HepG2 (cell line): ENCODE measurements at places on chromosomes 6 and 20.

DNA sequence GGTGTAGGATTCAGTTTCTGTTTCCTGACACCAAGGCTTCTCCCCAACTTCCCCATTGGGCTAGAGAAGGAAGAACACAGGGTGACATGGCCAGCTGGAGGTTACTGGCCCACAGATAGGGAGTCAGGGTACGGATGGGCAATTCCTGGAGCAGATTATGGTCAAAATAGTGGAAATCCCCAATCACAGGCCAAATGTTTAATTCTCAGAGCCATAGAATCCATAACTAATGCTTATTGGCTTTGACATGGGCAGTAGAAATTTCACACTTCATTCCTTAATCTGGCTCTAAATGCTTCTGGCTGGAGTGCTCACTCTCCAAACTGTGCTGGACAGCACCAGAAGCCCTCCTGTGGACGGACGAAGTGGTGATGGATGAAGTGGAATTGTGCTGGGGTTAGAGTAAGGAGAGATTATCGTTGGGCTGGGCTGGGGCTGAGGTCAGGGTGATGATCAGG is 887 bp downstream of the SIGLEC1 start:
- DNase-seq, result no peak
- no peaks in the 10 kb centered on the region for H3K4me1 ChIP-seq
- no peak overlapping the region for H3K4me3 ChIP-seq
- H3K27me3 ChIP-seq, result peaks cover 38% of the 10 kb centered on the region

DNA sequence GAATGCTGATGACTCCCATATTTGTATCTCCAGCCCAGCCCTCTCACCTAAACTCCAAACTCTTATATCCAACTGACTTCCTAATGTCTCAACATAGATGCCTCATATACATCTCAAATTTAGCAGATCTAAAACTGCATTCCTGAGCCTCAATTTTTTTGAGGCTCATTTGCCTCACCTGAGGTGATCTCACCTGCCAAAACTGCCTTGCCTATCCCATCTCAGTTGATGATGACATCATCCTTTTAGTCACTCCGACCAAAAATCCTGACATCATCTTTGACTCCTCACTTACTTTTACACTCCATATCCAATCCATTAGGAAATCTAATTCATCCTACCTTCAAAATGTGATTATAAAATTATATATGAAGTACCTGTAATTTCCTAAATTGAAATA is 25.6 kb upstream of the SLPI start:
- DNase-seq, result no peak
- no peaks in the 10 kb centered on the region for H3K4me1 ChIP-seq
- no peak overlapping the region for H3K27ac ChIP-seq
- no peak overlapping the region for H3K4me3 ChIP-seq

- H3K4me3 ChIP-seq, result no peak overlapping the region
- no peak overlapping the region for H3K27ac ChIP-seq
- no peaks in the 10 kb centered on the region for H3K4me1 ChIP-seq
- no peaks in the 10 kb centered on the region for H3K36me3 ChIP-seq
- no peak for DNase-seq
- H3K27me3 ChIP-seq, result no peaks in the 10 kb centered on the region
Observed at GRCh38 chr6:5045416-5045815, 39.7 kb upstream of the PPP1R3G start.

DNA sequence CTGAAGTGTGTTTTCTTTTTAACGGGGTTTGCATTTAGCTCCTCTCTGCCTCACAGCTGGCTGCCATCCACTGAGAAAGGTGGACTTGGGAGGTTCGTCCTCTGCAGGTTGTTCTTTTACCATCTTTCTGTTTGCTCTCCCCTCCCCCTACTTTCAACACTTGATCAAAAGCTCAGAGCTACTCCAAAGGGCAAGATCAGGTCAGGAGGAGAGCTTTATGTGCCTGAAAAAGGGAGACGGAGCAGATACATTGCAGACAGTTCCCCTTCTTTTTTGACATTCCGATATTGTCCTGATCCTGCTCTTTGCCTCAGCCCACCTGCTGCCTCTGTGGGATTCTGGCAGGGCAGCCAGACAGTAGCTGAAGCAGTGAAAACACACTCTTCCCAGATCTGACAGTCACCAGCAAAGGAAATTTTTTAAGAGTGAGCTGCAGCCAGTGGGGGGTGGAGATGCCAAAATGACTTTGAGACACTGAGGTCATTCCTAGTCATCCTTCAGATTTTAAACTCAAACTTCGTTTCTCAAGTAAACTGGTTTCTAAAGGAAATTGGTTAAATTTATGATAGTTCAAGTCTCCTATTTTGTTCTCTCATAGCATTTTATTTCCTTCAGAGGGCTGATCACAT is 26.5 kb downstream of the SMLR1 start:
- H3K4me1 ChIP-seq, result peaks cover 88% of the 10 kb centered on the region
- H3K27ac ChIP-seq, result peak overlapping the region; percentile 77
- DNase-seq, result peak; percentile 88

GRCh38 chr6:113464960-113465359 is 392.2 kb upstream of the MARCKS start:
- H3K4me3 ChIP-seq, result no peak overlapping the region
- DNase-seq, result no peak
- no peaks in the 10 kb centered on the region for H3K4me1 ChIP-seq

GRCh38 chr6:49906526-49906925 is 40.2 kb upstream of the CRISP1 start:
- H3K36me3 ChIP-seq, result no peaks in the 10 kb centered on the region
- no peak for DNase-seq
- no peaks in the 10 kb centered on the region for H3K4me1 ChIP-seq
- H3K27ac ChIP-seq, result no peak overlapping the region
- no peak overlapping the region for H3K4me3 ChIP-seq

DNA sequence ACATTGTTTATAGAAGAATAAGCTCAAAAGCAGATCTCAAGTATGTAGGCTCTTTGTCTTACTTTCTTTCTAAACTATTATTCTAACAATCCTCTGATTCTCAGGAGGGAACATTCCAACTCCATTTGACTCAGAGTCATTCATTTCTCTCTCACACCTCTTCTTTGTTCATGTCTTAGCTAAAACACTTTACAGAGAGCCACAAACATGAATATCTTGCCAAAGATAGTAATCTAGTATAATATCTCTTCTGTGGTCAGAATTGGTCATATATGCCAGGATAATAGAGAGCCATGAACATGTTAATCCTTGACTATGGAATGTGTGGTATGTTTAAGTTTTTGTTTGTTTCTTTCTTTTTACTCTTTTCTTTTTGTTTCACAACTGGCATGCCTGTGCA is 456.0 kb upstream of the PTCHD4 start:
- no peaks in the 10 kb centered on the region for H3K27me3 ChIP-seq
- no peaks in the 10 kb centered on the region for H3K36me3 ChIP-seq
- H3K27ac ChIP-seq, result no peak overlapping the region
- DNase-seq, result no peak
- H3K4me1 ChIP-seq, result no peaks in the 10 kb centered on the region
- no peak overlapping the region for H3K4me3 ChIP-seq

GRCh38 chr6:125273251-125273650 is 28.5 kb downstream of the HDDC2 start:
- no peaks in the 10 kb centered on the region for H3K4me1 ChIP-seq
- H3K27ac ChIP-seq, result no peak overlapping the region
- peaks cover 5% of the 10 kb centered on the region for H3K36me3 ChIP-seq
- no peaks in the 10 kb centered on the region for H3K27me3 ChIP-seq
- H3K4me3 ChIP-seq, result no peak overlapping the region

DNA sequence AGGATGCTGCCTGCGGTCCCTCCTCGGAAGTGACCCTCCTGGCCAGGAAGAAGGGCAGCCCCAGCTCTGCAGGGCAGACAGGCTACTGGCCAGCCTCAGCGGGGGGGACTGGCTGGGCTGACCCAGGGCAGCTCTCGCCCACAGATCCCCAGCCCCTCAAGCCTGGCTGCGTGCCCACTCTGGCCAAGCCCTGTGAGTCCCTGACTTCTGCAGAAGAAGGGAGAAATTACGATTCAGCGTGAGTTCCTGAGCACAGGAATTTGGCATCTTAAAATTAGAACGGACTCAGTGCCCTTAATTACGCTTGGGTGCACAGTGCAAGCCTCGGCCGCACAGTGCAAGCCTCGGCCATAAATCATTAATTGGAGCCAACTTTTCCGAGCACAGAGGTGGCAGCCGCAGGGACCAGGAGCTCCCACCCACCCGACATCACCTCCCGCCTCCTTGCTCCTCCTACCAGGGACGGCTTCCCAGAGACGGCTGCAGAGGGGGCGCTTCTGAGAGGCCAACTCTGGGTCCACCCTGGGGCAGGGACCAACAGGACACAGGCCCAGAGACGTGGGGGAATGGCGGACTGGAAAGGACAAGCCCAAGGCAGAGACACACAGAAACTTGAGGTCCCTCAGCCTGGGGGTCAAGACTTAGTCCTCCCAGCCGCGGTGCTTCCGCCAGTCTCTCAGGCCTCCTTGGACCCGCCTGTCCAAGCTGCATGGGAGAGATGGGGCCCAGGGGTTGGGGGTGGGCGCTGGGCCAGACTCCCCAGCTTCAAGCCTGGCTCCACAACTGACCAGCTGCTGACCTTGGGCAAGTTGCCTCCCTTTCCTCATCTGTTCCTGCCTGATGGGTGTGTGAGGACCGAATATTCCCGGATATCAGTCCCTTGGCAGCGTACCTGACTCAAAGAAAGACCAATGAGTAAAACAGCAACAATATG is 165.4 kb downstream of the TAF4 start:
- H3K27ac ChIP-seq, result no peak overlapping the region
- peaks cover 22% of the 10 kb centered on the region for H3K27me3 ChIP-seq
- H3K4me1 ChIP-seq, result peaks cover 34% of the 10 kb centered on the region
- H3K4me3 ChIP-seq, result no peak overlapping the region
- no peaks in the 10 kb centered on the region for H3K36me3 ChIP-seq

- no peaks in the 10 kb centered on the region for H3K36me3 ChIP-seq
- H3K4me3 ChIP-seq, result no peak overlapping the region
- no peak overlapping the region for H3K27ac ChIP-seq
- peaks cover 10% of the 10 kb centered on the region for H3K27me3 ChIP-seq
- H3K4me1 ChIP-seq, result peaks cover 11% of the 10 kb centered on the region
Observed at GRCh38 chr6:168384045-168385036, 56.6 kb upstream of the SMOC2 start.

DNA sequence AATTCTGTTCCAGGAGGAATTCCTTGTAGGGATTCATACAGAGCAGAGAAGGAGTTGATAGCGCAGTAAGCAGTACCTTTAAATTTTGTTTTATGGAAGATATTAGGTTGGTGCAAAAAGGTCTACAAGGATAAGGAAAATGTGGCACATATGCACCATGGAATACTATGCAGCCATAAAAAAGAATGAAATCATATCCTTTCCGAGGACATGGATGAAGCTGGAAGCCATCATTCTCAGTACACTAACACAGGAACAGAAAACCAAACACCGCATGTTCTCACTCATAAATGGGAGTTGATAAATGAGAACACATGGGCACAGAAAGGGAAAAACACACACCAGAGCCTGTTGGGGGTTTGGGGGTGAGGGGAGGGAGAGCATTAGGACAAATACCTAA is 37.4 kb upstream of the TXLNB start:
- no peak for DNase-seq
- no peaks in the 10 kb centered on the region for H3K36me3 ChIP-seq
- H3K27me3 ChIP-seq, result no peaks in the 10 kb centered on the region
- no peak overlapping the region for H3K27ac ChIP-seq
- no peaks in the 10 kb centered on the region for H3K4me1 ChIP-seq

DNA sequence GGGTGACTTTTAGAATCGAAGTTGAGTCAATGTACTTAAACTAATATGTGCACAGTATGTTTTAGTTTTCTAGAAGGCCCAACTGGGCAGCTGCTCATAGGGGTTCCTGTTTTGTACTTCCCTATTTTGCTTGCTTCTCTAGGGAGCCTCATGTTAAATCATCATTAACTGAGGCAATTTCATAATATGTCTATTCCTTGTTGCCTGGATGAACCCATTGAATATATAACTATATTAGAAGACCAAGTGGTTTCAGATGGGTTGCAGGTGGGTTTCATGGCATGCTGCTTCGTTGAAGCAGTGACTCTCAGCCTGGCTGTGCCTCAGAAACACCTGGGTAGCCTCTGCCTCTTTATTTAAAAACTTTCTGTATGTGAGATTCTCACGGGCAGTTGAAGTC is 22.2 kb downstream of the CARMIL1 start:
- H3K4me3 ChIP-seq, result no peak overlapping the region
- H3K27ac ChIP-seq, result no peak overlapping the region
- peaks cover 8% of the 10 kb centered on the region; the same call in 1 of the 2 replicates for H3K4me1 ChIP-seq
- no peaks in the 10 kb centered on the region for H3K36me3 ChIP-seq
- H3K27me3 ChIP-seq, result no peaks in the 10 kb centered on the region; the same call in 1 of the 2 replicates

GRCh38 chr6:54935739-54936138 is 89.2 kb downstream of the FAM83B start:
- H3K4me1 ChIP-seq, result peaks cover 5% of the 10 kb centered on the region; the same call in 1 of the 2 replicates
- no peaks in the 10 kb centered on the region for H3K36me3 ChIP-seq
- no peak for DNase-seq
- no peaks in the 10 kb centered on the region for H3K27me3 ChIP-seq
- no peak overlapping the region for H3K27ac ChIP-seq

DNA sequence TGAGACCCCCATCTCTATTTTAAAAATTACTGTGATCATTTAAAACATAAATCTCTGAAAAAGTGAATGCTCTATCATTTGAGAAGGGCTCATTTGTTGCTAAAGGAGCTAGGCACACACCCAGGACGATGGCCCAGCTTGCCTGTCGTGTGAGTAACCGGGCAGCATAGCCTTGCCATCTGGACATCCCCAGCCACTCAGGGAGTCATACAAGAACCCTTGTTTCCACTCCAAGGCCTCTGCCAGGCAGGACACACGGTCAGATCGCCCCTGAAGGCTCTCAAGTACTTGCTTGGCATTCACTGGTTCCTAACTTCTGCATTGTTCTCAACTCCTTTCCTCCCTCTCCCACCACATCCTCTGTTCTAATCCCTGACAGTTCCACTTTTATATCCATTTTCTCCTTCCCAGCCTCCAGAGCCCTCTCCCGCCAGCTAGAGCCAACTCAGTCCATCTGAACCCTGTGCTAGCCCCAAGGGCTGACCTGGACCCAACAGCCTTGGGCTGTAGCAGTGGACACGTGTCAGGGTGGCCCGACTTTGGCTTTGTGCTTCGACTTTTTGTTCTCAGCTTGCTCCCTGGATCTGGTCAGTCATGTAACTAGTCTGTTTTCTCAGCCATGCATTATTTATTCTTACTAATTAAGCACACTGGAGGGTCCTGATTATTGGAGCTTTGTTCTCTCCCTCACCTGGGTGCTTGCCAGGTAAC is 15.7 kb upstream of the EZR start:
- H3K4me1 ChIP-seq, result peaks cover 22% of the 10 kb centered on the region
- peaks cover 2% of the 10 kb centered on the region; the same call in 1 of the 2 replicates for H3K27me3 ChIP-seq
- H3K36me3 ChIP-seq, result no peaks in the 10 kb centered on the region

DNA sequence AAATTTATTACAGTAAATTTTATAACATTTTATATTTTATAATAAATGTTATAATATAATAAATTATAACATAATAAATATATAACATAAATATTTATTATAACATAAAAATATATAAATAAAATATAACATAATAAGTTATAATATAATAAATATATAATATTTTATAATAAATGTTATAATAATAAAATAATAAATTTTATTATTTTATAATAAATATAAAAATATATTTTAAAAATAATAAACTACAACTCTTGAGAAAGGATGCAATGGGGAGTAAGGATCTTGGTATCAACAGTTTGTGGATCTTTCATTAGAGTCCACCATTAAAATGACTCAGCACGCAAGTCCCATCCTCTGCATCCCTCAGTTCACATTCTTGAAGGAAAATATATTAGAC is 312.6 kb downstream of the MEI4 start:
- H3K27ac ChIP-seq, result no peak overlapping the region
- no peaks in the 10 kb centered on the region for H3K27me3 ChIP-seq
- H3K4me3 ChIP-seq, result no peak overlapping the region

GRCh38 chr20:10536531-10536930 is 101.4 kb downstream of the SLX4IP start:
- no peaks in the 10 kb centered on the region for H3K36me3 ChIP-seq
- H3K4me1 ChIP-seq, result peaks cover 63% of the 10 kb centered on the region
- no peaks in the 10 kb centered on the region for H3K27me3 ChIP-seq
- peak overlapping the region; percentile 13 for H3K27ac ChIP-seq
- DNase-seq, result peak; percentile 61
- H3K4me3 ChIP-seq, result peak overlapping the region; percentile 6; the same call in 1 of the 2 replicates
